ENCODE measurements at places on chromosomes 4 and X.

DNA sequence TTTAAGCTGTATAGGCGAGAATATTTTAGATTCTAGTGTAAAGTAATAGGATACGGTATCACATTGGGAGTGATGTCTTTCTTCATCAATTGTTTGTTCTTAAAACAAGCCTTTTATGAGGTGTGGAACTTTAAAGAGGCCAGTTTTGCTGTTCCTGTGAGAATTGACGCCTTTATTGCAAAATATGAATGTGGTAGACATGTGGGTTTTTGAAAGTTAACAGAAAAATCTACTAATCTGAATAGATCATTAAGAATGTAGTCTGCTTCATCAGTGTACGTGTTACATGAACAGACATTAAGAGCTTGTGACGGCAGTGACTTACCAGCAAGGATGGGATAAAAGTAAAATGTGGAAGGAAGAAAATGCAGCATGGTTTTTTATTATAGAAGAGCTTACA, 63.8 kb downstream of the STOX2 start:
- ATAC-seq, result no peak

- ATAC-seq, result no peak
Measured at GRCh38 chrX:19293606-19294325, 50.0 kb upstream of the PDHA1 start.

GRCh38 chrX:45621376-45622041, 420.8 kb upstream of the DIPK2B start:
- peak; percentile 55 for ATAC-seq

DNA sequence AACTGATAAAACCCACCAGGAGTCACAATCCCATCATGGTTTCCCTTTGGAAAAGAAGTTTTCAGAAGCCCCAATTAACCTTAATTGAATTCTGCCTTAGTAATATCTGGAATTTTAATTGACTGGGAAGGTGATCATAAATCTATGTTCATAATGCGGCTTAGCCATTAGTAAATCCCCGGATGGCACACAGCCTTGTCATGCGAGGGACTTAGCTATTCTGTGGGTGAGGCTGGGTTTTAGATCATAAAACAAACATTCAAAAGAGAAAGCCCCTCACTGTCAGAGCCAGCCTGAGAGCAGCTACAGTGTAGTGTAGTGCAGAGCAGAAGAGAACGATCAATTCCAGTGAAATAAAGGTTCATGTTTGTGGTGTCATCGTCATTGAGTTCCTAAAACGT, 124.0 kb upstream of the NOCT start:
- ATAC-seq, result peak; percentile 86

DNA sequence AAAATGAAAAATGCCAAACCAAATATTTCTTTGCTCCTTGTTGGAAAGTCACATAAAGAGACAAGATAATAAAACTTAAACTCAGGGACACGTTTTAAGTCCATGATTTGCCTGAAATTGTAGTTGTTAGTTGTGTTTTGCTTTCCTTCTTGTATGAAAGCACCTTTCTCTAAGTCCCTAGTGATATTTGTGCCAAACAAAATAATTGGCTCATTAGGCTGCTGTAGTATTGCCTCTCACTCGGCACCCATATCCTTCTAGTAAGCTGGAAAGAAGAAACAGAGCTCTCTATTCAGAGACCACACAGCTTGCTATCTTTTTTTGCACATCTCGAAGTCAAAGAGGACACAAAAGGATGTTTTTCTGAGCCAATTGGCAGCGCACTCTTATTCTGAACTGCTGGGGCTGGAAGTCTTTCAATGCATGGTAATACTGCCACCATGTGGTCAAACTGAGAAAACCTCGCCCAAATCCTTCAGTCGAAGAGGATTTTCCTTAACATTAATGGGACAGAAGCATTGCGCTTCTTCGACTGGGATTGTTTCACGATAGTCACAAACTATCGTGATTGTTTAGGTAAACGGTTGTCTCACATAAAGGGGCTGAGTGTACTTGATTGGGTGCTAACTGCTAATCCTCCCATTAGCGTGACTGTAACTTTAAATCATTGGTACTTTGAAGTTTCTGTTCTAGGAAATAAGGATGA, 571.9 kb upstream of the LCORL start:
- ATAC-seq, result peak; percentile 93

DNA sequence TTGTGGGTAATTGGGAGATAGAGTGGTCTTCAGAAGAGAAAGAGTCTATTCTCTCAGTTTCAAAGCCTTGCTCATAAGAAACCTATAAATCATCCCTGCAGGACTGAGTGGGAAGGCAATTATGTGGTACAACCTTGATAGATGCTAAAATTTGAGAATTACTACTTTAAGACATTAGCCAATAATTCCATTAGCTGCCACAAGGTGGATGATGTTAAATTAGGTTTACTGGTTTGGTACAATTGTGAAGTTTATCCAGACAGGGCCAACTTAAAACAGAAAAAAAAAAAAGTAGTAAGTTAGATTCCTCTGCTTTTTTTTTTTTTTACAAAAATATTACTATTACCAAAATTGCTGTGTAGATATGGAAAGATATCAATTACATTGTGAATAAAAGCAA, 73.2 kb upstream of the AMOT start:
- ATAC-seq, result no peak

DNA sequence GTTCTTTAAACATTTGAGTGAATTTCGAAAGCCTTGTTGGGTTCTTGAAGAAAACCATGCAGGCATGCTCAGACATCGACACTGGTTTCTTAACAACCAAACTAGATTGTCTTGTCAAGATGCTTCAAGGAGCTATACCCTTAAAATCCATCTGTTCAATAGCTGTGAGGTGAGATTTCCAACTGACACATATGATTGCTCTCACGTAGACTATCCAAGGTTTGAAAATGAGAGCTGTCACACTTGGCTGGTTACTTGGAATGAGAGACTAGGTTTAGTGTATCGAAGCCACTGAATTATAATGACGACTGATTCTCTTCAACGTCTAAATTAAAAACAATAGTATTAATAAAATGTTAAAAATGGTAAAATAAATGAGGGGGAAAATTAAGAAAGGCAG, 2725.5 kb downstream of the ARAP2 start:
- no peak for ATAC-seq
